Left forelimb (tissue), 1 donor: ENCODE measurements at places on chromosomes 12 and 14.

DNA sequence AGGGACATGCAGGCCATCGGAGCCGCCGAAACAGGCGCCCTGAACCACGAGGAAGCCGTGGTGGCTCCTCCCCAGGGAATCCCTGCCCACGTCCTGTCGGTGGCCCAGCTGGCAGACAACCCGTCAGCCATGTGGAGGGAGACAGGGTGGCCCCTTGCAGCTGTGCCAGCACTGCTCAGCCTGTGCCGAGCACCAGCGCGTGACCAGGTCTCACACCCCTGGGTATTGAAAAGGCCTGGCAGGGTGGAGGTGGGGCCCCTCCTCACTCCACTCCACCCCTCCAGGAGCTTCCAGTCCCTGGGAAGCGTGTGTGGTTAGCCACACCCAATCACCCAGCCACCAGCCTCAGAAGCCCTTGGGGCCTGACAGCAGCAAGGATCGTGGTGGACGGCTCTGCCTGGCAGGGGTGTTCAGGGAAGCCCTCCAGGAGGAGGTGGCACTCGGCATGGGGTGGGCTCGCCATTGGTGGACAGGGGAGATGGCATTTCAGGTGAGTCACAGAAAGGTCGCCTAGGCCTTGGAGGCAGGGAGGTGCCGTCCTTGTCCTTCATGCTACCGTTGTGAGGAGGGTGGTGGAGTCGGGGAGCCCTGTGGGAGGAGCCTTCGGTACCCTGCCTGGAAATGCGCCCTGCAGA, 12.3 kb upstream of the DLK1 start:
- DNase-seq: no peak

GRCh38 chr12:87082756-87083155, 826.6 kb upstream of the MGAT4C start:
- DNase-seq: no peak

- no peak for DNase-seq
Measured at GRCh38 chr12:100566887-100567637, 6.4 kb upstream of the GAS2L3 start.

DNA sequence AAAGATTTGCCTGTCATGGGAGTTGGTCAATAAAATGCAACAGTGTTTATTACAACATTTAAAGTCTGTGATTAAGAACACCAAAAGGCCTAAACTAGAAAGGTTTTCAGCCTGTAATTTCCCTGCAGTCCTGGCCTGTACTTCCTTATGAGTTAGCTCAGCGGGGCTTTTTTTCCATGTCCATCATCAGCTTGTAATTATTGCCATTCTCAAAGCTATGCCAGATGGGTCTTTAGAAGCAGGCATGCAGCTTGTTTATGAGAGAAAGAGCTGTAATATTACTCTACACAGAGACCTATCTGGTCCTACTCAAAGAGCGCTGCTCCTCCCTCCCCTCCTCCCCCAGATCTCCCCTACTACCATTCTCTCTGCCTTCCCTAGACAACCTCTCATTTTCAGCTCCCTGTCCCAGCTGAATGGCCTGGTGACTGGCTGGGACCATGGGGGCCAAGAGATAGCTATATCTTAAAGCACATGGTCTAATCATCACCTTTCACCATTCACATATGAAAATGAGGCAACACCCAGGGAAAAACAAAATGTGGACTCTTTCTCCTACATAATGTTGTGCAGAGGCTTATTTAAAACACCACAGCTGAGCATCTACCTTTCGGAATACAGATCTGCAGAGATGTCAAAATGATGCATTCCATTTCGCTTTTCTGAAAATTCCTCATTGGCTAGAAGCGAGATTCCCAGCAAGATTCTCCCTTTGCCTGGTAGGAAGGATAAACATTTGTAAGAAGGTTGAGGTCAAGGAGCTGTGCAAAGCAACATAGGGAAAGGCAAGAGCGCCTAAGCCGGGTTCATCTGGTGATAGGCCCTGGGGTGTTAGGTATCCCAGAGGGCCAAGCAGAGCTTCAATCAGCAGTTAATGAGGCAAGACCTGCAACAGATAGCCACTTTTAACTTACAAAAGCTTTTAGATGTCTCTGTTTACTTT, 209.7 kb upstream of the CDKN3 start:
- DNase-seq: no peak

GRCh38 chr14:95290021-95290420, 29.7 kb downstream of the CLMN start:
- DNase-seq: no peak

DNA sequence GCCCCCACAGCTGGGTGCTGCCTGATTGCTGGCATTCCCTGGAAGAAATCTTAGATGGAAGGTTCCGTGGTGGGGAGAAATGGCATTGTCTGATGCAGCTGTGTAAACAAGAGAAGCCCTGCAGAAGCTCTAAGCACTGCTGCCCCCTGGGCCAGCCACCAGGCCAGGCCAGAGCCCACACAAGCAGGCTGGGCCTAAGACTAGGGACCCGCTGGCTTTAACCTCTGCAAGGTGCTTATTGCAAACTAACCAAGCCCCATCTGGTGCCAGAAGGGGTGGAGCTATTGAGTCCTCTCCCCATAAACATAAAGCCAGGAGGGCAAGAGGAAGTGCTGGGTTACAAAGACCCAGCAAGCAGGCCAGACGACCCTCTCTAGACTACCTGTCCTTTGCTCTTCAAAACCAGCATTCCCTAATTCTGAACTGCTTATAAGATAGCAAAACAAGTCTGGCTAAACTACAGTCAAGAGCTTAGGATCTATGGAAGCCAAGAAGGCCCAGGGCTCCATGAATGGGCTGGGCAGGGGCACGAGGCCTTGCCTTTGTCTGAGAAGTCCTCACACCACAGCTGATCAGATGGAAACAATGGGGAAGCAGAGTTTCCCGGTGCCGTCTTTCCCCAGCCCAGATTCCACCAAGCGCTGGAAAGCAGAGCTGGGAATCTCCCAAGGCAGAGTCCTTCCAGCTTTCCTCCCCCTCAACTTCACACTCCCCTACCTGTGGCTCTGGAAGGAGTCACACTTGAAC, 28.8 kb downstream of the P2RX4 start:
- DNase-seq: no peak

- peak; percentile 83 for DNase-seq
Measured at GRCh38 chr14:95515080-95515489, 1.4 kb downstream of the SYNE3 start.

DNA sequence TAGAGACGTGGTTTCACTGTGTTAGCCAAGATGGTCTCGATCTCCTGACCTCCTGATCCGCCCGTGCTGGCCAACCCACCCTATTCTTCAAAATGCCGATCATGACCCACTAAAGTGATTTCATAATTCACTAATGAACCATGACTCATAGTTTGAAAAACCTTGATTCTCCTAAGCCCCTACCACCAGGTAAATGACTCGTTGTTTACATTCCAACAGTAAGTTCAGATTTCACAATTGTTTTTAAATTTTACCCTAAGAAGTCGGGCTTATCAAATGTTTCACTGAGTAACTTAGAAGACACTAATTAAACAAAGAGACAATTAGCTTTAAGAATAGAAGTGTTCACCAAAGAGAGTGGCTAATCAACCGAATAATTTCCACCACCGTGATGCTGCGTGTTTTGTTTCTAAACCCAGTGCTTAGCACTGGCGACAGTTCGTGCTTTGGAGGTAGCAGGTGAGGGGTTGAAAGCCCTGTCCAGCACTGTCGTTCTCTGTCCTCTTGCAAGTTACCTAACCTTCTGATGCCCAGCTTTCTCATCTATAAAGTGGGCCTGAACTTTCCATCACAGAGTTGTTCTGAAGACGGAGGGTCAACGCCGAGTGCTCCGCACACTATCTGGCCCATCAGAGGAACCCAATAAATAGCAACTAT, 136.5 kb downstream of the NTF3 start:
- no peak for DNase-seq

GRCh38 chr14:77409131-77409533, 14.2 kb downstream of the NOXRED1 start:
- no peak for DNase-seq

GRCh38 chr12:56189918-56190694, 823 bp upstream of the SMARCC2 start:
- peak; percentile 95 for DNase-seq

DNA sequence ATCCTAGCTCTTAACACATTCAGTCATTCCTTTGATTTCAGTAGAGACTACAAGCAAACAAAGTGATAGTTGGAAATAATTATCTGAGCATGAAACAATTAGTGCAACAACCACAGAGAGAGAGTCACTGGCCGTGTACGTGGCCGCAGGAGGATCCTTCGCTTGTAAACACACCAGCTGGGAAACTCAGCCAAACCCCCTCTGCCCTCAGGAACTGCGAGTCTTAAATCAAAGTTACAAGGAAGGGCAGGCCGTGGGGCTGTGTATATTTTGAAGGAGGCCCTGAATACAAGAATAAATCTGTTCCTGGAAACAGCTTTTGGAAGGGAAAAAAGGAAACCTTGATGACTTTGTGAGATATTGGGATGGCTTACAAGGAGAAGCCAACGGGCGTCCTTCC, 164.5 kb downstream of the ANO2 start:
- no peak for DNase-seq

DNA sequence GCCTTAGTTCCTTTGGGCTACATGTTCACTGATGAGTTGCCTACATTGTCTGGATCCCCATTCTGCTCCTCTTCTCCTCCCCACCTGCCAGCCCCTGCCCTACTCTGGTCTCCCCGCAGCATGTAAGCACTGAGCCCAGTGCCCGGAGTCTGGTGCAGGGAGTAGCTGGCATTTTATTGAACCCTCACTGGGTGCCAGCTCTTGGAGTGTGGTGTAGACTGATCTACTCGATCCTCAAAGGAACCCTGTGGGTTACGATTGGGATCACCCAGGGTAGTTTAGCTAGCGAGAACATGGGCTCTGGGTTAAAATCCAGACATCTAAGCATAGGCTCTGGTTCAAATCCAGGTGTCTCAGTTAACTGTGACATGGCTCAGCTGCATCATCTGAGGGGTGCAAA, 8.3 kb upstream of the SERPINA6 start:
- no peak for DNase-seq

- DNase-seq: no peak
Measured at GRCh38 chr12:25194214-25194613, 746 bp downstream of the DNAI7 start.

GRCh38 chr14:91356181-91356763, 61.3 kb downstream of the CCDC88C start:
- DNase-seq: no peak

DNA sequence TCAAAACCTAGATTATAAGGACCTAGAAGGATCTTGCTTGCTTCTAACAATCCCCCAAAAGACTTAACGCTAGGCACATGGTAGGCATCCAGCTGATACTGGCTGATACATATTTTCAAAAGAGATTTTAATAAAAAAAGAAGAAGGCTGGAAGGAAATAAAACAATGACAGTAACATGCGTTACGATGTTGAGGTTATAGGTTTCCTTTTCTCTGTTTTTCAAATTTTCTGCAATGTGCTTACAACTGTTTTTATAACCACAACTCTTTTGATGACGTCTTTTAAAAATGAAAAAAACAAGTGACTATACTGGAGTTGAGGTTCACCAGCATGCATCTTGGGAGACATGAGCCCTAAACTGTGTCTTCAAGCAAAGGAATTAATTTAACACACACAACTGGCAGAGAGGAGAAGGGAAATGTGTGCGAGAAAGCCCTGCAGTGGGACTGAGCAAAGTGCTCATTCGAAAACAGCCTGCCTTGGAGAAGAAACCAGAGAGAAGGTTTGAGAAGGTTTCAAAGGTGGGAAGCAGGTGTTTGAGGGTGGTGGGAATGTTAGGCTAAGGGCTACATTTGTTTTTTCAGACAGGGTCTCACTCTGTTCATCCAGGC, 80.4 kb downstream of the DUSP16 start:
- no peak for DNase-seq

GRCh38 chr12:5254703-5255102, 177.2 kb upstream of the NTF3 start:
- no peak for DNase-seq

DNA sequence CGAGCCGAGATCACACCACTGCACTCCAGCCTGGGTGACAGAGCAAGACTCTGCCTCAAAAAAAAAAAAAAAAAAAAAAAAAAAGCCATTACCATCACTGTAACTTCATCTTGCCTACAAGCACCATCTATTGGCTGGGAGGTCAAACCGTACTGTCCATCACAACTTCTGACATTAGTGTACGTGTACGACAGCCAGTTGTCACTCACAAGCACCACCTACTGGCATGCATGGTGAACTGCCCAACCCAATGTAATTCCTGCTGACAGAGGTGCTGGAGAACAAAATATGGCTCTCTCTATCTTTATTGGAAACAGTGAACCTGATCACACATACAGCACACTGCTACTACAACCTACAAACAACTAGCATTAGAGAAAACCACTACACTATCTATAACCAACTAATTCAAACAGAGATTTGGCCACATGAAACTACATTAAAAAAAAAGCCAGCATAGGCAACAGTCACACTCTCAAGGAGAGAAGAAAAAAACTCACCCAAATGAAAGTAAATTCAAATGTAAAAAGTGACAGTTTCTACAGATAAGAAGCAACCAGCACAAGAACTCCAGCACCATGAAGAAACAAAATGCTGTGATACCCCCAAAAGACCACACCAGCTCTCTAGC, 82.3 kb downstream of the PUS7L start:
- no peak for DNase-seq

DNA sequence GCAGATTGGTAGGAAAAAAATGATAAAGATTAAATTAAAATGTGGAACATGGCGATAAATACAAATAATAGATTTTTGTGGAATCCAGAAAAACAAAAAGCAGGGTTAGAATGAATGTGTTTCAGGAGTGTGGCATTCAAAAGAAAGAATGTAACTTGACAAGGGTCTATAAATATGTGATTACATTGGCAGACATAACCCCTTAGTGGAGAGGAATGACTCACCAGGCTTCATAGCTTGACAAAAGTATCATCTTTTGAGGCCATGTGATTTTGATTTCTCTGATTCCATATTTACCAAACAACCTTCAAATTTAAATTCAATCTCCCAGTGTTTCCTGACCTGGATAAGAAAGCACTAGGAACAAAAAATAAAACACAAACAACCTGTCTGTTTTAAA, 24.4 kb upstream of the MGST1 start:
- DNase-seq: no peak

- DNase-seq: no peak
Measured at GRCh38 chr14:97655169-97655948, 858.2 kb downstream of the VRK1 start.

DNA sequence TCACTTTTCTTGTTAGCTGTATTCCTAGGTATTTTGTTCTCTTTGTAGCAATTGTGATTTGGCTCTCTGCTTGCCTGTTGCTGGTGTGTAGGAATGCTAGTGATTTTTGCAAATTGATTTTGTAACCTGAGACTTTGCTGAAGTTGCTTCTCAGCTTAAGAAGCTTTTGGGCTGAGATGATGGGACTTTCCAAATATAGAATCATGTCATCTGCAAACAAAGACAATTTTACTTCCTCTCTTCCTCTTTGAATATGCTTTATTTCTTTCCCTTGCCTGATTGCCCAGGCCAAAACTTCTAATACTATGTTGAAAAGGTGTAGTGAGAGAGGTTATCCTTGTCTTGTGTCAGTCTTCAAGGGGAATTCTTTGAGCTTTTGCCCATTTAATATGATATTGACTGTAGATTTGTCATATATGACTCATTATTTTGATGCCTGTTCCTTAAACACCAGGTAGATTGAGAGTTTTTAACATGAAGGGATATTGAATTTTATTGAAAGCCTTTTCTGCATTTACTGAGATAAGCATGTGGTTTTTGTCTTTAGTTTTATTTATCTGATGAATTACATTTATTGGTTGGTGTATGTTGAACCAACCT, 26.7 kb downstream of the CLECL1 start:
- no peak for DNase-seq
